Lung (tissue), 17 donors: ENCODE measurements at places on chromosomes 16 and 17. TPM values are rescaled to one million over a fixed set of nuclear protein-coding genes. Genes with fewer than 3 reads are reported as not detected.

The ALDH3A1 gene
- 1.5 TPM for total RNA-seq

The WIPF2 gene
- 15.7 TPM for total RNA-seq

- no peaks in the 10 kb centered on the region for H3K36me3 ChIP-seq
- H3K4me1 ChIP-seq, result no peaks in the 10 kb centered on the region
- H3K4me3 ChIP-seq, result no peak overlapping the region
- H3K27me3 ChIP-seq, result no peaks in the 10 kb centered on the region
- no peak for DNase-seq
These were observed 456.7 kb downstream of the PMP22 start for GRCh38 chr17:14808425-14808824.

The ACSM5 gene
- 1.4 TPM for total RNA-seq
